Caki2 (cell line): ENCODE measurements at places on chromosomes 2 and 18. TPM values are rescaled to one million over a fixed set of nuclear protein-coding genes. Genes with fewer than 3 reads are reported as not detected.

GULP1 gene
- total RNA-seq: 144 and 172 TPM in 2 replicates

LONRF2 gene
- 3.6 and 4.7 TPM in 2 replicates for total RNA-seq

ST6GAL2 gene
- not detected in 2 replicates for total RNA-seq

PTPN4 gene
- total RNA-seq: 6.4 and 11.3 TPM in 2 replicates

- peak; percentile 79 for DNase-seq
These were observed 8.5 kb downstream of the IRS1 start for GRCh38 chr2:226791056-226791486.

DNA sequence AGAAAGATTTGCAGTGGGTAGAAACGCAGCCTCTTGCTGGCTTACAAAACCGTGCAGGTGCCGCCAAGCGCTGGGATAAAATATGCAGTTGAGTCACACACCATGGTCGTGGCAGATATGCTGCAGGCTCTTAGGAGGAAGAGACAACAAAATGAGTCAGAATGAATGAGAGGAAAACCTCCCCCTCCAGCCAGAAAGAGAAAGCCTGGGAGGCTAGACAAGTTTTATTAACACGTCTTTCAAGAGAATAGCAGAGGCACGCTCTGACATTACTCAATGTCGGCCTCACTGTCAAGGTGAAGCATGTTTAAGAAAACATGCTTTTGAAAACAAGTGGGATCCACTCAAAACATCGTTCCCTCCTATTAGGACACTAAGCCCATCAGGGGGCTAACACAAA, 37.1 kb upstream of the ZCCHC2 start:
- DNase-seq: peak; percentile 79

DNA sequence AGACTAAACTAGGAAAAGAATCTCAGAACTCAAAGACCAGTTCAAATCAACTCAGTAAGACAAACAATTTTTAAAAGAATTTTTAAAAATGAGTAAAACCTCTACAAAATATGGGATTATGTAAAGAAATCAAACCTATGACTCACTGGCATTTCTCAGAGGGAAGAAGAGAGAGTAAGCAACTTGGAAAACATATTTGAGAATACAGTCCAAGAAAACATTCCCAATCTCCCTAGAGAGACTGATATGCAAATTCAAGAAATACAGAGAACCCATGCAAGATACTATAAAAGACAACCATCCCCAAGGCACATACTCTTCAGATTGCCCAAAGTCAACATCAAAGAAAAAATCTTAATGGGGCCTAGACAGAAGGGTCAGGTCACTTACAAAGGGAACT, 162.7 kb downstream of the WDPCP start:
- DNase-seq: no peak

DNA sequence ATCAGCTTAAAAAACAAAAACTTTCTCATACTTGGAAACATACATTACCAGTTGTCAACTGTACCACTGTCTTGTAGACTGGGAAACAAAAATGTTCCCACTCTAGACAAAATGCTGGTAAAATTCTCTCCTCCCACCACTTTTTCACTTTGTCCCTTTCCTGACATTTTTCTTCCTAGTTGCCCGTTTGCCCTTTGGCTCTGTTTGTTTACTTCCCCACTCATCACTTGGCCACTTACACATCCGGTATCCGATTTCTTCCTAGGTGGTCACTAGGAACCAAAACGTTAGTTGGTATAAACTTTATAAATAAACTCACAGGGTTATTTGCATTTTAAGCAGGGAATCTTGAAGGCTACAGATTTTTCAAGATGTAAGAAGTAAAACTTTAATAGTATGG, 84.9 kb downstream of the METTL4 start:
- DNase-seq: no peak

DNA sequence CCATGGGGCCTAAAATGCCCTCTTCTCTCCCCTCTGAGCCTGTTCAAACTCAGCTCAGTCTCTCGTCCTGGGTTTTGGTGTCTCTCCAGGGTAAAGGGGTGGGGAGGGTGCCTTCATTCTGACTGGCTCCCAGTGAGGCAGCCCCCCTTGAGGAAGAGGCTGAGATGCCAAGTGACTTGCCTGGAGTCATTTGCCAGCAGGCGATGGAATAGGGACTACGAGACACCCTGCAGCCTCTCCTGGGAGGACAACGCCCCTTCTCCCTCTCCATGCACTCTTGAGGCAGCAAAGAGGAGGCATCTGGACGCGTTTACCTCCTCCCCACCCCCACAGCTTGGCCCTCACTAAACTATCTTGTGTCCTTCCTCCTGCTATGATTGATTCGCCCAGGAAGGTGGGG, 760 bp upstream of the STON1 start:
- DNase-seq: no peak

- DNase-seq: no peak
These were observed 65.3 kb downstream of the MEMO1 start for GRCh38 chr2:31945572-31945935.

DNA sequence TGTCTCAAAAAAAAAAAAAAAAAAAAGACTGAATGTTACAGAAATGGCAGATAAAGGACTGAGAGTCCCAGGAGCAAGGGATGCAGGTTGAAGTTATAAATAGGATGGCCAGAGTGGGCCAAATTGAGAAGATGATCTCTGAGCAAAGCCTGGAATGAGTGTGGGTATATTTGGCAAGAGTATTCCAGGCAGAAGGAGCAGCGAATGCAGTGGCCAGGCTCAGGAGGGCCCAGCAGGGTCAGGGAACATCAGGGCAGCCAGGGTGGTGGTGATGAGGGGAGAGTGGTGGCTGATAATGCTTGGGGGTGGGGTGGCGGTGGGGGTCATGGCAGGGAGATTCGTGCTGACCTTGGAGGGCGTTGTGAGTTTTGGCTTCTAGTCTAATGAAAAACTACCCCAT, 141.3 kb upstream of the AGAP1 start:
- DNase-seq: no peak

GRCh38 chr2:63764630-63765029, 77.1 kb upstream of the UGP2 start:
- no peak for DNase-seq

- no peak for DNase-seq
These were observed 30.0 kb downstream of the ZNF638 start for GRCh38 chr2:71361631-71362030.

DNA sequence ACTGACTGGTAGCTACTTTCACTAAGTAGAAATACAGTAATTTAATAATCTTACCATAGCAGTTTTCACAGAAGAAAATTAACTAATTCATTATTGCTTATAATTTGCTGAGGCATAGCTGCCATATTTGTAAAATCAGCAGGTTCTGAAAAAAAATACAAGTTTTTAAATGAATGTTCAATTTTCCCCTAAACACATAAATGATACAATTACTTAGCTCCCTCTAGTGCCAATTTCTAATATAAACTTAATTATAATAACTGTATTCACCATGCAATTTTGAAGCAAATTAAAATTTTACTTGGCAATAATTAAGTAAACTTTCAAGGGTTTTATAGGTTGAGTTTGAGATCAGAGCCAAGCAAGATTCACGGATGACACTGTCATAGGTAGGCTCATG, 1321.6 kb upstream of the ACVR2A start:
- DNase-seq: no peak

DNA sequence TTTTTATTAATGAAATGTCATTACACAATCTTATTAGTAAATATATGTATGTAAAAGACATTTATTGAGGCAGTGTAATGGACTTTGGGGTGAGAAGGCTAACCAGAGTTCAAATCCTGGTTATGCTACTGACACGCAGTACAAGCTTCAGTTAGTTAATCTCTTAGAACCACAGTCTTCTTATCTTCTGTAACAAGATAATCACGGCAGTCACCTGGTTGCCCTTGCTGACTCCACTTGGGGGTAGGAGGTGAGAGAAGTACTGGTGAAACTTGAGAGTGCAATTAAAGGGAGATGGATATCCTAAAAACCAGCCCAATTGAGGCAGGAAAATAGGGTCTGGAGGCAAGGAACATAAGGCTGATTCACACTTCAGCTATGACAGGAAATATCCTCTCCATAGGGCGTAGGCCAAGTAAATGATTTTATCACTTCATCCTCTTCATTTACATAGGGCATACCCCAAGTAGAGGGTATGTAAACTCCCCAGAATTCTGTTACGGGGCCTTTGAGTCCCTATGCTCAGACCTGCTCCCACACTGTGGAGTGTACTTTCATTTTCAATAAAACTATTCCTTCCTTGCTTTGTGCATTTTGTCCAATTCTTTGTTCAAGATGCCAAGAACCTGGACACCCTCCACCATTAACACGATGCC, 21.3 kb downstream of the SKA1 start:
- DNase-seq: no peak

- DNase-seq: no peak
These were observed 326.2 kb upstream of the FAM98A start for GRCh38 chr2:33925311-33925710.

DNA sequence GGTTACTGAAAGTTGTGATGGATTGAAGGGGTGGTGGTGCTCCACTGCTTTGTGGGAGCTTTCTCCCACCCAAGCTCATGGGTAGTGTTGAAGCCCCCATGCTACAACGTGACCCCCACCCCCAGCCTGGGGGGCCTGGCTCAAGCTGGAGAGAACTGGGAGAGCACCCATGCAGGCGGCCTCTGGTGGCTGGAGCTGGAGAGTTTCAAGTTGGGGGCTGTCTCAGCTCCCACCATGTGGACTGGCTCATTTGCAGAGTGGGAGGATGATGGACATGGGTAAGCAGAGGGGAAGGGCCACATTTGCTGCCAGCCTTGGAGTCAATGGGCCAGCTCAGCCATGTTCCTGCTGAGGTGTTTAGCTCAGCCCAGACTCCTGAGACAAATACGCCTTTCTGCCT, 62.8 kb downstream of the INPP4A start:
- DNase-seq: no peak

DNA sequence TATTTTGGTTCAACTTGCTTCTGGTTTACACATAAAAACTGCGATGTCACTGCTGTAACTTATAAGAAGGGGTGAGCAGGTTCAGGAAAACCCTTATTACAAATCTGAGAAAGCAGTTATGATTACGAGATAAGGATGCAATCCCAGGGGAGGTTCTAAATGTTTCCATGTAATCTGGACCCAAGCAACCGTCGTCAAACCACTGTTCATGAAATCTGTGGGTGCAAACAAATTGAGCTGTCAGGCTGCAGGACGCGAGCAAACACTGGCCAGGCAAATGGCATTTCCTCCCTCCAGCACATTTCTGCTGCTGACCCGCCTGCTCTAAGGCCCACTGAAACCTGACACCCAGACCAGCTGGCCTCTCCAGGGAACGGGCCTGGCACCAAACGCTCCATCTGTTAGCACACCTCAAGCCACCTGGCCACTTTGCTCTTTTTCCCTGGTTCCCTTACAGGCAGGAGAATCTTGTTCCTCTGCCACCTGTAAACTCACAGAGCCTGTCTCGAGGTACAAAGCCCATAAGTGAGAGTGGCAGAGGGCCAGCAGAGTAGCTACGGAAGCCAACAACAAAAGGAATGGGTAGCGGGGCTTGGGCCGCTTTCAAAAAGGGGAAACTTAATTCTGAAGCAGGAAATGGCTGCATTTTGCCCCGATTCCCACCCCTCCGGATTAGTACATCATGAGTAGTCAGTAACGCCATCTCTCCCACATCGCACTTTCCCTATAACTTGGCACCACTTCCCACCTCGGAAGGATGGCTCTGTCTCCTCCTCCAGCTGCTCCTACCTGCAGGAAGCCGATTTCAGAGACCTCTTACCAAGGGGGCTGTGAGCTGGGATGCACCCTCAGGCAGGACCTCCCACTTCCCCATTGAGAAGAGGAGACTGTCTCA, 26.5 kb downstream of the CRACDL start:
- no peak for DNase-seq

DNA sequence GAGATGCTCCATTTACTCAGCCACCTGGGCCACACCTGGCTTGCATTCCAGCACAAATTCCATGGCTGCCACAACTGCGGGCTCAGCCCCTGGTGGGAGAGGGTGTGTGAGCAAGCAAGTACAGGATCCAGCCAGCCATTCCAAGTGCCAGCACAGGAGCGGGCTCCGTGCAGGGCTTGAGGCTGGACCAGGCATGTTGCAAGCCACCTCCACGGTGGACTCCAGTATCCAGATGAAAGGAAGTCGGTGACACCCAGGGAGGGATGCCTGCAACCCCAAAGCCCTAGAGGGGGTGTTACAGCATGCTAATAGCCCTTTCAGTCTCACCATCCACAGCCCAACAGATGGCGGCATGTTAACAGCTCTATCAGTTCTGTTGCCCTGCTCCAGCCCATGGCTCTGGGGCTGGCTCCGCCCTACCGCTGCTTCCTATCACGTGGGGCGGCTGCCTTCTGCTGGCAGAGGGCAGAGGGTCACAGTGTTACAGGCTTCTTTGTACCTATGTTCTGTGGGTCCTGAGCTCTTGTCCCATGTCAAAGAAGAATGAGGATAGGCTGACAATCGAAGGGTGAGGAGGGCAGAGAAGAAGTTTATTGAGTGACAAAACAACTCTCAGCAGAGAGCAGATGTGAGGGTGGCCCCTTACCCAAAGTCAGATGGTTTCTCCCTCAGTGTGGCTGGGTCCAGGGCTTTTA, 11.7 kb upstream of the GORASP2 start:
- no peak for DNase-seq

DNA sequence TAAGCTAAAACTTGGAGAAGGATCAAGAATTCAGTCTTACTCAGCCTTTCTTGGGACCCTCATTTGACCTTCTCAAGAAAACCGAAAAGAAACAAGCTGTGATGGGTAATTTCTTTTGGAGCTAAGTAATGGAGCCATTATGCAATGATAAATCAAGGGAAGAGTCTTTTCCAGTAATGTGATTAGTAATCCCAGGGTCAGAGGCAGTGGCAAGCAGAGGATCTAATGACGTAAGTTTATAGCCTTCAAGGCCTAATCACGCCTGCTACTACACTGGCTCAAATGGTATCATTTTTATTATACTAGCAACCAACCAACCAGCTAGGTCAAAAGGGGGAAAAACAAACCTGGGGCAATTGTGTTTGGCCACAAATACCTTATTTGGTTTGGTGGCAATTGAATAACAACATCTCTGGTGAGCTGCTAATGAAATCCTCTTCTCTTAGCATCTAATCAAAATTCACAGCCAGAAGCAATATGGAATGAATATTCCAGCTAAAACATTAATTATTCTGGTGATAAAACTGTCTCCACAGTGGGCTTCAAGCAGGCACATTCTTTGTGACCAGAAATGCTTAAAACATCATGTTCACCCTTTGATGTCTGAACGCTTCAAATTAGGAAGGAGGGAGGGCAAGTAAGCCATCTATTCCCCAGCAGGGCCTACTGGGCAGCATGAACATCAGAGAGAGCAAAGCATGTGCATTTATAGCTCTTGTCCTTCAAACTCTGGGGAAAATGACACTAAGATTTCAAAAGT, 114.9 kb upstream of the SULT1C3 start:
- DNase-seq: no peak
